ENCODE measurements at places on chromosomes 3 and 15.

- no peak for DNase-seq
These were observed 79.3 kb upstream of the SEC13 start for GRCh38 chr3:10400050-10400748.

GRCh38 chr15:58298879-58299850, 132.6 kb upstream of the LIPC start:
- DNase-seq, result peak; percentile 38

DNA sequence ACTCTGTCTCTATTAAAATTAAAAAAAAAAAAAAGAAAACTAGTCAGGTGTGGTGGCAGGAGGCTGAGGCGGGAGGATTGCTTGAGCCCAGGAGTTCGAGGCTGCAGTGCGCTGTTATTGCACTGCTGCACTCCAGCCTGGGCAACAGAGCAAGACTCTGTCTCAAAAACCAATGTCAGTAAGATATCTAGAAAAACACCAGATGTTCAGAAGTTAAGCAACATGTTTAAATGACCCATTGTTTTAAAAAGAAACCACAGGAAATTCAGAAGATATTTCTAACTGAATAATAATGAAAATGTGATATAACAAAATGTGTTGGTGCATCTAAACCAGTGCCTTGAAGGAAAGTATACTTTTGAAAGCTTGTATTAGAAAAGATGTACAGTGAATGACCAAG, 203.4 kb upstream of the CGNL1 start:
- DNase-seq, result no peak

- DNase-seq, result no peak
These were observed 43.7 kb upstream of the MRPL3 start for GRCh38 chr3:131546441-131546840.

DNA sequence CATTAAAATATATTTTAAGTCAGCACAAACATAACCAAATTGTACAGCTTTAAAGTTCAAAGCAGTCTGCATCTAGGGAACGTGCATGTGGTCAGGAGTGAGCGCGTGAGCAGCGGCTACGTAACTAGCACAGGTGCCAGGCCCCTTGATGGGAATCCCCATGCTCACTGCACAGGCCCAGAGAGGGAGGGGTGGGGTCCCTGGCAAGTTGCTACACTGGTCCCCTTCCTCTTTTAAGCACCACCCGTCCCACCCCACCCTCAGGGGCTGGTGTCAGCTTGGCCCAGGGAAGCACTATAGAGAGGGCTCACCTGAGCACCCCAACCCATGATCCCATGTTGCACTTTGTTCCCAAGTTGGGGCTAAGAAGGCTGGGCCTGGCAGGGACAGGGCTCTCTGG, 835 bp upstream of the GMPPB start:
- no peak for DNase-seq

- no peak for DNase-seq
These were observed 46.4 kb upstream of the CAPN7 start for GRCh38 chr3:15159501-15160136.

GRCh38 chr3:58307639-58308215, 1.4 kb downstream of the HTD2 start:
- no peak for DNase-seq

GRCh38 chr3:146218880-146219866, 31.7 kb downstream of the PLSCR4 start:
- peak; percentile 22 for DNase-seq

DNA sequence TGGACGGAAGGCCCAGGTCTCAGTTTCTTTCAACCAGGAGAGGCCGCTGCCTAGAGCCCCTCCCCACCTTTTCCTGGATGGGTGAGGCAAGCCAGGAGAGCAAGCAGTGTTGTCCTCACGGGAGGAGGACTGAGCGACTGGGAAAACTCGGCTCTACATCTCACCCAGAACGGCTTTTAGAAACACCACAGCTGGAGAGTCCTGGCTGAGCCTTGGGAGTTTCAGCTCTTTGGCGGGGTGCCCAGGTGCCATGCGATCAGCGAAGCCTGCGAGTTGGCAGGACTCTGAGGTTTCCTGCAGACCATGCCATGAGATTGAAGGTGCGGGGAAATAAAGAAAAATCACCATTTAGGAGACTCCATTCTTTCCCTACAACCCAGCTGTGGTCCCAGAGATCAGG, 26.0 kb downstream of the PPCDC start:
- DNase-seq, result peak; percentile 52

DNA sequence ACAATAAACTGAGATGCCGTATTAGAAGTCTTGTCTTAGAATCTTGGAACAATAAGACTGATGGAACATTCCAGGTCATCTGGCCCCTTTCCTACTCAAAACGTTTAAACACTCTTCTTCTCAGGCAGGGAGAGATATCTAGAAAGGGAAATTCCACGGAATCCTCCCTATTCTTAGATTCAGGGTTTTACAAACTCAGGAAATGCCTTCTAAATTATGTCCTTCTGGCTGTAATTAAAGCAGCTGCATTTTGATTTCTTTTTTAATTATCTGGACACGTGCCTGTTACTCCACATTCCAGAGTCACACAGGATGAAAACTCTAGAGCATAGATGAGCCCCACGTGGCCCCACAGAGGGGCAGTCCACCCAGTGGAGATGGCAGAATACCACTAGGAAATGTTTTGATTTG, 41.5 kb upstream of the MTMR10 start:
- DNase-seq, result no peak

DNA sequence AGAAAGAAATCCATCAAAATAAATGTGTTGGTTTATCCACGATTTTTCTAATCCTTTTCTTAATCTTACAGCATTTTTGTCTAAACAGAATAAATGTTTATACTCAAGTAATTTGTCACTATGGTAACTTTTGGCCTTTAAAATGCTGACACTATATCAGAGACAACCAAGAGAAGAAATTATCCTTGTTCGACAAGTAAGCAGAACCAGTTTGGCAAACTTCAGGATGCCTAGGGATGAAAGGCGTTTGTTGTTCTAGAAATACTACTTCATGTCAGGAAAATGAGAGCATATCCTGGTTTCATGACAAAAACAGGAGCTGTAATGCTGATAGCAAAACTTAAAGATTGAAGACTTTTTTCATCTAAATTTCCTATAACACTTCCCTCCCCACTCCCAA, 308.0 kb upstream of the ATP11B start:
- no peak for DNase-seq

DNA sequence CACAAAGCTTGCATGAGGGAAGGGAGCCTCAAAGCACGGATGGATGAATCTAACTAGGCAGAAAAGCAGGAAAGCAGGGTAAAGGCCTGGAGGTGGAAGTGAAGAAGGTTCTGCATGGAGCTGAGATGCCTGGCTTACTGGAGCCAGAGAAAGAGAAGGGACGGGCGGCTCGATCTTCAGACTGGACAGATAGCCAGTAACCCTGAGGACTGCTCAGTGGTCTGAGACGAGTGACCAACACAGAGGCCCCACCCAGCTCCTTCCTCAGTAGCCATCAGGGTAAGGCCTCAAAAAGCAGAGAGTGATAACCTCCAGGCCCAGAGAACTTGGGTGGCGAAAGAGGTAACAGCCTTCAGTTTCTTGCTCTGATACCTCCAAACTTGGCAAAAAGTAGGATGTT, 6.4 kb downstream of the CLN6 start:
- no peak for DNase-seq

GRCh38 chr15:76752549-76752948, 152.6 kb downstream of the SCAPER start:
- DNase-seq, result no peak

GRCh38 chr15:34160735-34161134, 49.2 kb downstream of the KATNBL1 start:
- no peak for DNase-seq

- DNase-seq, result peak; percentile 83
These were observed 181.9 kb upstream of the KBTBD8 start for GRCh38 chr3:66816090-66816761.

- peak; percentile 76 for DNase-seq
These were observed 12.0 kb downstream of the STARD5 start for GRCh38 chr15:81311752-81312464.

GRCh38 chr3:13045904-13046568, 27.2 kb downstream of the IQSEC1 start:
- no peak for DNase-seq

DNA sequence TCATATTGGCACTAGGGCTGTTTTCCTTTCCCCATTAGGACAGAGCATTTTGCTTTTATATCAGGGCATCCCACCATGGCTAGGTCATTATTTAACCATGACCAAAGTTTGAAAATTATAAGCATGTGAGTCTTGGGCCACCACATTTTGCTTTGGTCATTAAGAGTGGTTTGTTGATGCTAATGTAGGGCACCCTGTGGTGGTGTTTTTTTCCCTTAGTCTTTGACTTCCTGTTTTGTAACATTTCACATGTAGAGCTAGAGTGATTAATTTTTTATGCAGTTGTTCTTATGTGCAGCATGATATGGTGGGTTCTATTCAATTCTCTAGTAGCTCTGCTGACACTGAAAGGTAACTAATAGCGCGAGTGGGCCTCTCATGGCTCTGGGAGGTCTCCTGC, 249.6 kb upstream of the ROBO1 start:
- no peak for DNase-seq

DNA sequence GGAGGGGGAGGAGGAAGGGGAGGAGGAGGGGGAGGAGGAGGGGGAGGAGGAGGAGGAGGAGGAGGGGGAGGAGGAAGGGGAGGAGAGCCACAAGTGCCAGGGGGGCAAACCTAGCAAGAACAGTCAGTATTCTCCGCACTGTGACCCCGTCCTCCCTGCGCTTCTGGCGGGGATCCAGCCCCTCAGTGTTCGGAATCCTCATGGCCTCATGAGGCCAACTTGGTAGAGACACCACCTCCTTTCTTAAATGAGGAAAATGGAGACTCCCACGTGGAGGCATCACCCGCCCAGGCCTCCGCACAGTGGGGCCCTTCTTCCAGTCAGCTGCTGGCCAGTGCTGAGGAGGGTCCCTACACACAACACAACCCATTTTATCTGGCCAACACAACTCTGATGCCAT, 163.4 kb downstream of the XXYLT1 start:
- no peak for DNase-seq

DNA sequence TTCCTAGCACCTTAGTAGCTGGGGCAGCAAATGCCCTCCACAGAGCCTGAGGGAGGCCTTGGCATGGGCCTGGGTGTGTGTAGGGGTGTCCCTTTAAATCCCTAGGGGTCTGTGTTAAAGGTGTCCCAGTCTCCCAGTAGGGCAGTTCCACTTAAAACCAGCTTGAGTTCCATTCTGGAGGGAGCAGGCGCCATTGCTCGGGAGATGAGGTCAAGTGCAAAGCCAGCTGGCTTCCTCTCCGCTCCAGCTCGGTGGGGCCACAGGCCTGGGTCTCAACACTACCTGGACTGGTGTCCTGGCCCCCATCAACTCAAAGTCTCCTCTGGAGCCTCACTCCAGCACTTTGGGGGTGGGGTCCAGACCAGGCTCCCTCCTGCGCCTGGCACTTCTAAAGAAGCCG, 25.2 kb downstream of the FEM1B start:
- DNase-seq, result no peak

- no peak for DNase-seq
These were observed 270.4 kb downstream of the ZBBX start for GRCh38 chr3:167109746-167110145.

- DNase-seq, result no peak
These were observed 50.4 kb downstream of the TFDP2 start for GRCh38 chr3:142098964-142099363.

- no peak for DNase-seq
These were observed 289.2 kb downstream of the CHST2 start for GRCh38 chr3:143408771-143409170.

DNA sequence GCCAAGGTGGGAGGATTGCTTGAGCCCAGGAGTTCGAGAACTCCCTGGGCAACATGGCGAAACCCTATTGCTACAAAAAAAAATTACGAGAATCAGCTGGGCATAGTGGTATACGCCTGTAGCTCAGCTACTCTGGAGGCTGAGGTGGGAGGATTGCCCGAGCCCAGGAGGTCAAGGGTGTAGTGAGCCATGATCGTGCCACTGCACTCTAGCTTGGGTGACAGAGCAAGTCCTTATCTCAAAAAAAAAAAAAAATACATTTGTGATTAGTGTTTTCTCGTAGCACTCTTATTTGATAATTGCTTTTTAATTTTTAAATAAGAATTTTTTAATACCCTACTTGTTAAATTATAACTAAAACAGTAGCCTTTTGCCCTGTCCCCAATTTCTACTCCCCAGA, 18.4 kb downstream of the IREB2 start:
- DNase-seq, result no peak

DNA sequence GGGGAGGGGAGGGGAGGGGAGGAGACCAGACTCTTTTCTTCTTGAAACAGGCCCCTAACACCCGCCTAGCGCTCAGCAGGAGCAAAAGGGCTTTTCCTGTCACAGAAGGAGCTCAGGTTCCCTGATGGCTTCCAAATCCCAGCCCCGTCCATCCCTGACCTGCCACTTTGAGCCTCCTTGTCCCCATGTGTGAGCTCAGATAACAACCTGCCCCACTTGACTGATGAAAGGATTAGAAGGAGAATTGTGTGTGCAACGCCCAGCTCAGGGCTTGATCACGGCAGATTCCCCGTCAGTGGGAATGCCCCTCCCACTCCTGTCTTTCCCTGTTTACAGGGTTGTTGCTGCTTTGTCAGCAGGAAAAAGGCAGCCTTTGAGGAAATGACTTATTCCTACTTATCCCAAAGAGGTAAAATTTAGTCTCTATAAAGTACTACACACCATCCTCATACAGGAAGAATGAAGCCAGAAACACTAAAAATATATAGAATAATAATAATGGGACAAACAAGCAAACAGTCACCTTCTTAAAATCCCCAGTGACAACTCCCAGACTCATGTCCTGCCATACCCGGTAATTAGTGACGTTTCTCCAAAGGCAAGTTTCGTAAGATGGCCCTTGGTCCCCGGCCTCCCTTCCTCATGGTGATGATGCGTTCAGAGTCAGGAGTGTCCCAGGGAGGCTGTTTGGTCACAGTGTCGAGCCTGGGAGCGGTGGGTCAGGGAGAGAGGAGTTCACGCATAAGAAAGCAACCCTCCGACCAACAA, 6.1 kb upstream of the LRRC15 start:
- no peak for DNase-seq

DNA sequence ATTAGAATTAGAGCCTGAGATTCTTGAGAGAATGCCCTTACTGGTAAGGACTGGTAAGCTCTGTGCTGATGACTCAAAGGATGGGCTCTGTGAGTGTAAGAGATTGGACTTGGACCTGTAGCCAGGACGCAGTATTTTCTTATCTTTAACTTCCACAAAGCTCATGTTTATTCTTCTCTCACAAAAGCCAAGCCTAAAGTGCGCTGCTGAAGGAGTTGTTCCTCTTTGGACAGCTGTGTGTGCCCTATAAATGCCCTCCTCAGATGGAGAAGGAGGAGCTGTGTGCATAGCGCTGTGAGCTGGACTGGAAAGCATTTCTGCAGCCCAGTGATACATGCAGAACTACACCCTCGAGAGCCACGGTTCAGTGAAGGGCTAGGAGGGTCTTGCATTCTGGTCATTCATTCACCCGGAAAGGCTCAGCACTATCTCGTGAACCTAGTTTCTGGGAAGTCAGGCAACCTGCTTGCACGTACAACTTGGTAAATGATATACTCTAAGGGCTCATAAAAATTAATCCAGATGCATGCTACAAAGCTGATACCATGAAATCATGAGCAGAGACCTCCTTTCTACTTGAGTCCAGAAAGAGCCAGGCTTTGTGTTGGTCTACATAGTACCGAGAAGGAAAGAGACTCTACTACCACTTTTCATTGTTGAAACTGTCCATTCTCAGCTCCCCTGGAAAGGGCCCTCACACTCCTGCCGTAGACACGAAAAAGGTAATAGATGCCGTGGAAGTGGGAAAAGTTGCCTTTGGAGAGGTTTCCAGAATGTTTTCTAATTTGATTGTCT, 103.0 kb upstream of the TBL1XR1 start:
- DNase-seq, result peak; percentile 41

- no peak for DNase-seq
These were observed 5.2 kb downstream of the SNX1 start for GRCh38 chr15:64100958-64101357.

GRCh38 chr3:18988614-18989229, 159.6 kb upstream of the KCNH8 start:
- peak; percentile 77 for DNase-seq

- DNase-seq, result no peak
These were observed 531.8 kb downstream of the EPHB1 start for GRCh38 chr3:135326851-135327250.

Data from pons (tissue), 1 donor.